Esophagus mucosa (tissue), 1 donor: ENCODE measurements at places on chromosomes 2 and 18.

GRCh38 chr2:218399391-218400166, at the start of gene CTDSP1:
CTDSP1 (plus strand) TSS chr2:218399868; CDS start chr2:218400091, 223 bp downstream.
- peak; percentile 73 for ATAC-seq

- peak; percentile 73 for ATAC-seq
Measured at GRCh38 chr2:229642371-229642770, 72.0 kb downstream of the DNER start.

- ATAC-seq: no peak
Measured at GRCh38 chr2:158232476-158232875, 130.8 kb downstream of the UPP2 start.

DNA sequence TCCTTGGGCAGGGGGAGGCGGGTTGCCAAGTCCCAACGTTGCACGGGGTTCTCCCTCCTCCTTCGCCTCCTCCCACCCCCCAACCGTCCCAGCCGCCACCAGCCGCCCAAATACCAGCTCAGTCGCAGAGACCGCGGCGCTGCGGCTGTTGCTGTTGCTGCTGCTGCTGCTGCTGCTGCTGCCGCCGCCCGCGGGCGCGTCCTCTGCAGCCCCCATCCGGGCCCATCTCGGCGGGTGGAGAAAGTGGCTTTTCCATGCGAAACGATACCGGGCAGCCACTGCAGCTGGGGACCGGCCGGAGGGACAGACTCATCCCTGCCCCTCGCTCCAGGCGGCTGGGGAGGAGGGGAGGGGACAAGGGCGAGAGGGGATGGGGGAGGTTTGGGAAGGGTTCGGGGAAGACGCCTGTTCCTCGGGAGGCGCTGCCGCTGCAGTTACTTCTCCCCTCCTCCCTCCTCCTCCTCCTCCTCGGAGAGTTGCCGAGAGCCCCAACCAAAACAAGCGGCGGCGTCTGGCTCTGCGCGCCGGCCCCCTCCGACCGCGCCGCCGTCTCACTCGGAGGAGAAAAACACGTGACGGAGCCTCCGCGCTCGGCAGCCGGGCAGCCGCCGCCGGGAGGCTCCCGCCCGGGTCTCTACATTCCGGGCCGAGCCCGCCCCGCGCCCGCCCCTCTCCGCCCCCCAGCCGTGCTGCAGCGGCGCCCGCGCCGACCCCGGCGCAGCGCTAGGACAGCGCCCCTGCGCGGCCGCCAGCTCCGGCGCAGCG, at the start of gene IRS1:
Gene IRS1, minus strand, starts transcription at position 610 of the 765 bp plus-strand sequence. CDS start 1,082 bp downstream, outside the sequence.
- ATAC-seq: peak; percentile 63

DNA sequence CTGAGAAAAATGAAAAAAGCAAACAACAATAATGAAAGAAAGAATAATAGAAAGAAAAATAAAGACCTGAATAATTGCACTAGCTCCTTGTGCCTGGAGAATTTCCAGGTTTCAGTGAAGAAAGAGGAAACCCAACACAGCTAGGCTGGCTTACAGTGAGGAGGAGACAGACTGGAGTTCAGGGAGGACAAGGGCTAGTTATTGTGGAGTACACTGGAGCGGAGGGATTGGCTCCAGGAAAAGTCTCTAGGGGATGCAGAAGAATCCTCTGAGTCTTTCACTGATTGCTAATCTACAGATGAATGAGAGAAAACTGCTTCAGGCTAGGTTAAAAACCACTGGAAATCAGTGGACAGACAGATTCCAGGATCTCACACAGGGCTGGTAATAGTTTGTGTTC, 163.6 kb upstream of the RBMS1 start:
- ATAC-seq: no peak

GRCh38 chr2:128187032-128187654, 96.1 kb downstream of the UGGT1 start:
- no peak for ATAC-seq

DNA sequence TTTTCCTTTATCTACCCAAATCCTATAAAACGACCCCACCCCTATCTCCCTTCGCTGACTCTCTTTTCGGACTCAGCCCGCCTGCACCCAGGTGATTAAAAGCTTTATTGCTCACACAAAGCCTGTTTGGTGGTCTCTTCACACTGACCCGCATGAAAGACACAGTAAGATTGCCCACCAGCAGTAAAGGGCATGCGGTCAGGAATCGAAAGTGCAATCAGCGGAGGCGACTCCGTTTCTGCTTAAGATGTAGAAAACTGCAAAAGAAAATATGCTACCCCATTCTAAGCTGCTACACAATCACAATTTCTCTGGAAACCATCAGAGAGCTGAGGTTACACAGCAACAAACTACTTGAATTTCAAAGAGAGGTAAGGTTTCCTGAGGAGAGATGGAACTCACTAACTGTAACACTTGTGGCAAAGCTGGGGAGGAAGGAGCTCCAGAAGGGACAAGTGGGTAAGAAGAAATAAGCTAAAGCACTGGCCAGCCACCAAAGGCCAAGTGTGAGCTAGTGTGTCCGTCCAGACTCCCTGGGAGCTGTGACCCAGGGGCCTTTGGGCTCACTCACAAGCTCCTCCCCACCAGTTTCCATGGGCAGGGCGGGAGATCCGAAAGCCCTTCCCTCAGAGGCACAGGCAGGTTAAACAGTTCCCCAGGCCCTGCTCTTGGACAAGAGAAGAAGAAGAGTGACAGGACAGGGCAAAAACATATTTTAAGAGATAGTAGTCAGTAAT, 72.8 kb upstream of the TGFA start:
- no peak for ATAC-seq
